ENCODE measurements at places on chromosomes 3 and 15. TPM values are rescaled to one million over a fixed set of nuclear protein-coding genes. Genes with fewer than 3 reads are reported as not detected.

GRCh38 chr15:72265031-72265430, 7.3 kb downstream of the PARP6 start:
- no peak for DNase-seq

- DNase-seq: no peak
These were observed 74.0 kb downstream of the SFMBT1 start for GRCh38 chr3:52971895-52972294.

The PFN2 gene
- 283 TPM for total RNA-seq

The GASK1A gene
- total RNA-seq: not detected

- DNase-seq: no peak
These were observed 309.4 kb upstream of the SOX2 start for GRCh38 chr3:181402347-181402746.

GRCh38 chr3:182375916-182376315, 417.4 kb upstream of the ATP11B start:
- no peak for DNase-seq

The FETUB gene
- 0.45 TPM for total RNA-seq

DNA sequence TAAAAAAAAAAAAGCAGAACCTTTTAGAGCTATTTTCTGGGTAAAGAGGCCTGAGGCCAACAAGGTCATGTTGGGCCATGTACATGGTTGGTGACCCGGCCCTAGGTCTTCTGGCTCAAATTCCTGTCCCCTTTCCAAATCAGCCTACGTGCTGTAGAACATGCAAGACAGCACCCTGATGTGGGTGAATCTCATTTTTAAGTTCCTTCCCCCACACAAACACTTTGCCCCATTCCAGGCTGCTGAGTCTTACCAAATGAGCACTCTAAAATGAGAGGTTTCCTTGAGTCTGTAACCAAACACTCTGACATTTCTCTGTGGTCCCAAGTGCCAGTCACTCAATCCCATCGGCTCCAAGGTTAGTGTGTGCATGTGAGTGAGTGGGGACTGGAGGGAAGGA, 9.4 kb downstream of the BCL6 start:
- DNase-seq: no peak

The GPR171 gene
- total RNA-seq: not detected

The NLGN1 gene
- total RNA-seq: 0.72 TPM

DNA sequence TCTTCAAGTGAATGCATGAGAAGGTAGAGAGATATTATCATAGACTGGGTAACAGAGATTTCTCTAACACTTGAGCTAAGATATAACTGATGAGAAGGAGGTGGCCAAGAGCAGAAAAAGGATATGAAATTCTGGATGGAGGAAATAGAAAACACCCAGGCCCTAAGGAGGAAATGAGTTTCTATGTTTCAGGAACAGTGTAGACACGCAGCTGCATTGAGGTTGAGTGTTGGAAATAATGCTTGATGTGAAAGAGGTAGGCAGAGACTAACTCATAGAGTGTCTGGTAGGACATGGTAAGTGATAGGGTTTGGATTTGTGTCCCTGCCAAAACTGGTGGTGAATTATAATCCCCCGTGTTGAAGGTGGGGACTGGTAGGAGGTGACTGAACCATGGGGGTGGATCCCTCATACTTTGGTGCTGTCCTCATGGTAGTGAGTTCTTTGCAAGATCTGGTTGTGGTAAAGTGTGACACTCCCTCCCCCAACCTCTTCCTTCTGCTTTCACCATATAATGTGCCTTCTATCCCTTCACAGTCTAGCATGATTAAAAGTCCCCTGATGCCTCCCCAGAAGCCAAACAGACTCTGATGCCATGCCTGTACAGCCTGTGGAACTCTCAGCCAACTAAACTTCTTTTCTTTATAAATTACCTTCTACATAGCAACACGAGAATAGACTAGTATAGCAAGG, 787.3 kb downstream of the EDEM1 start:
- no peak for DNase-seq

The CCR9 gene
- total RNA-seq: not detected

- no peak for DNase-seq
These were observed 24.6 kb downstream of the ITPR1 start for GRCh38 chr3:4517643-4518311.
